ENCODE measurements at places on chromosomes 11 and 22.

- DNase-seq, result no peak
These were observed 26.0 kb downstream of the FDX1 start for GRCh38 chr11:110455718-110456117.

- DNase-seq, result no peak
These were observed 179.4 kb upstream of the SNX19 start for GRCh38 chr11:131095511-131096185.

DNA sequence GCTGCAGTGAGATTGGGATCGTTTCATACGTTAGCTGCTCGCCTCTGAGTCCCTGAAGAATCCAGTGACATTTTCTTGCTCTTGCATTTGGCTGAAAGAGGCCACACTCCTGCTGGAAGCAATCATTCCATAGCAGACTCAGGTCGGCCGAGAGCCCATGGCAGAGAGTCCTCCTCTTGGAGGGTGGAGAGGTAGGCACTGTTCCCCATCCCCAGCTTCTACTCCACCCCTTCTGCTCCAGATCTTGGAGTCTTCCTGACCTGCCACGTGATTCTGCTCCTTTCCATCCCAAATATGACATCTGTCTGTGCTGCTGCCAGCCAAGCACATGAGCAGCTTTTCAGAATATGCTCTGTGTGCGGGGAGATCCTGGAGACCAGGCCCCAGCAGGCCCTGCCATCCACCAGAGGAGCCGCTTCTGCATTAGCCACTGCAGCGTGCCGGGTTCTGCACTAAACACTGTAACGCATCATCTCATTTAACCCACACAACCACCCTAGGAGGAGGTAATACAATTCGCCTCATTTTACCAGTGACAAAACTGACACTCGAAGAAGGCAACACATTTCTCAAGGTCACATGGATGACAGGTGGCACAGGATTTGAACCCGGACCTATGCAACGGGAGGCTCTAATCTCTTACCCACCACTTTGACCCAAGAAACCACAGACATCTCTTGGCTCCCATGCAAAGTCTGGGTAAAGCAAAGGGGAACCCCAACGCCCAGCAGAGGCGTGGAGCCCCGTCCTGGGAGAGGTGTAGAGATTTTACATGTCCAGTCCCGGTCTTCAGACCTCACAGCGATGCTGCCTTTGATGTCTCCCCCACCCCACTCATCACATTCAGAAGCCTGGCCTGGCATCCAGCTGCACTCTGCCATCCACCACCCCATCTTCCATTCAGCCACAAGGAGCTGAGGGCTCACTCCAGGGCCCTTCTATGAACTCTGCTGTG lies 78.8 kb downstream of the FEZ1 start:
- no peak for DNase-seq

DNA sequence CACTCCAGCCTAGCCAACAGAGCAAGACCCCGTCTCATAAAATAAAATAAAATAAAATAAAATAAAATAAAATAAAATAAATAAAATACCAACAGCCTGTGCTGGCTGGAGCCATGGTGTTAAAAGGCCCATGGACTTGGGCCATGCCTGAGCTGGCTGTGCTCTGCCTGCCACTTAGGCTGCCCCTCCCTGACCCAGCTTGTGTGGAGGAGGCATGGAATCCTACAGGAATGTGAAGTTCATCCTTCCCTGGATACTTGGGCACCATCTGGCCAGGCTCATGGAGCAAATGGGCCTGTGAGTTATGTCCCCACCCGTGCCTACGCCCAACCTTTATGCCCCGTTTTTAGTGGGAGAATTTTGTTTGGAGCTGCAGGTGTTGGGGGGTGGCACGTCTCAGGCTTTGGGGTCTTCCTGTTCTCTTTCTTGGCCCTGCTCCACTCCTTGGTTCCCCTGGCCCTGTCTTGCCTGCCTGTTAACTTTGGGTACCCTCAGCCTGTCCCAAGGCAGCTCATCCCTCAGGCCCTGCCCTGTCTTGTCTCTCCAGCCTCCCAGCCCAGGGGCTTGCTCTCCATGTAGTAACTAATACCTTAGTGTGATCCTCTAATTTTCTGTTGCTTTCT lies 51.3 kb downstream of the BCR start:
- DNase-seq, result no peak

GRCh38 chr11:21492931-21493330 lies 700.0 kb upstream of the ANO5 start:
- DNase-seq, result no peak

DNA sequence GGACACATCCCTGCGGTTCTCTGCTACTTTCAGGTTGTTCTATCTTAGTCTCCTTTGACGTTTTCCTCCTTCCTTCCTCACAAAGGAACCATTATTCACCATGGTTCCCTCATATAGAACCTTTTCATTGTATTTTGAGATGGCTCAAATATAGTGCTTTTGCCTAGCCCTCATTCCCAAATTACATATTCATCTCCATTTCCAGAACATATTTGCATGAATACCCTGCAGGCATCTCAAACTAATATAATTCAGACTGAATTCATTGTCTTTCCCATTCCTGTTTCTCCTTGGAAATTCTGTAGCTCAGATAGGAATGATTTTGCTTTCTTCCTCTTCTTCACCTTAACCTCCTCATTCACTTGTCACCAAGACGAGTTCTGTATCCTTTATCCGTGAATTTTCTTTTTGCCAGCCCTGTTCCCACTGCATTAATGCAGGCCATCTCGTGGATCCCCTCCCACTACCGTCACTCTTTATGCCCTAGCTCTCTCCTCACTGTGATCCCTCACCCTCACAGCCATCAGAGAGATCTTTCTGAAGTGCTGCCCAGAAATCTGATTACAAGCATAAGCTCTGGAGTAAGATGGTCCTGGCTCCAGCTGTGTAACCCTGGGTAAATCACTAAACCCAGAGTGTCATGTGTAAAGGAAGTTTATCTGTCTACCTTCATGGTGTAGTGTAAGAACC lies 23.3 kb downstream of the PIWIL4 start:
- no peak for DNase-seq

- DNase-seq, result no peak
These were observed 36.4 kb upstream of the DKK3 start for GRCh38 chr11:12044799-12045198.

DNA sequence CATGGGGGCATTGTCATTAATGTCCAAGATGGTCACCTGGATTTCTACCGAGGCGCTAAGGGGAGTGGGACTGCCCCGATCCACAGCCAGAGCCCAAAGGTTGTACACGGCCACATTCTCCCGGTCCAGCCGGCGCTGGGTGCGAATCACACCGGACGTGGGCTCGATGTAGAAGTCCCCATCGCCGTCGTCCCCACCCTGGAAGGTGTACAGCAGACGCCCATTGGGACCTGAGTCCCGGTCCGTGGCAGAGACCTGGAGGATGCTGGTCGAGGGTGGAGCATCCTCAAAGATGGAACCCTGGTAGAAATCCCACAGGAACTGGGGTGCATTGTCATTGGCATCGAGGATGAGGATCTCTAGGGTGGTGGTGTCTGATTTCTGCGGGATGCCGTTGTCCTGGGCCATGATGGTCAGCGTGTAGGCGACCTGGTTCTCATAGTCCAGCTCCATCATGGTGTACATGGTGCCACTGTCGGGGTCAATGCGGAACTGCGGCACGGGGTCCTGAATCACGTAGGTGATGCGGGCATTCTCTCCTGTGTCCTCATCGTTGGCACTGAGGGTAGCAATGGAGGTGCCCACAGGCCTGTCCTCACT lies 3.1 kb downstream of the CELSR1 start:
- no peak for DNase-seq

GRCh38 chr11:76119032-76119431 lies 87.3 kb downstream of the WNT11 start:
- no peak for DNase-seq

- no peak for DNase-seq
These were observed 109.7 kb upstream of the NARS2 start for GRCh38 chr11:78684377-78684776.

GRCh38 chr11:85923455-85923854 lies 68.3 kb downstream of the CCDC83 start:
- no peak for DNase-seq

- DNase-seq, result no peak
These were observed 21.3 kb upstream of the NELL1 start for GRCh38 chr11:20647976-20648565.

- no peak for DNase-seq
These were observed 994 bp downstream of the DEPDC5 start for GRCh38 chr22:31754813-31755212.

GRCh38 chr22:29096736-29097669 lies 24.2 kb downstream of the KREMEN1 start:
- no peak for DNase-seq

DNA sequence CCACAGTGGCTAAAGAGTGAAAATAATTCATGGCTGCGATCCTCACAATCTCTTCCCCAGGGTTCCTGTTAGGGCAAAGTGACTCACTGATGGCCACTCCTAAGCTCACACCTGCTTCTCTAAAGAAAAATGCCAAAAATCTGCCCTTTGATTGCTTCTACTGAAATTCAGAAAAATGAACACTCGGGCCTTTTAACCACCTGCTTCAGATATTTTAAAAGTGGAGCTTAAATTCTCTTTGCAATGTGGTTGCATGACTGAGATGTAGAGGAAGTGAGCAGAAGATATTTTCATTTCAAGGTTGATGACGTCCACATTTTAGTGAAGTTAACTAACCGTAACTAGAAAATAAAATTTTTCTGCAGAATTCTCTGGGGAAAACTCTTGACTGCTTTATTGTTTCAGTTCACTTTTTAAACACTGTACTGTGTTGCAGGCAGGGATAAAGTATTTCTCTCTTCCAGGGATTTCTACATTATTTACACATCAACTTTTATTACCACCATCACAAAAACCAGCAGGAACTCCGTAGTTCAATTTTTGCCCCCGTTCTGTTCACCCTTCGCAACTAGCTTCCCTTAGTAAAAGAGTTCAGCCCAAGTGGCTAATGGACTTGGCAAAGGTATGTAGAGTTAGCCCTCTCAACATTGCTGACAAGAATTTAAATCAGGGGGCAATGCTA lies 8.5 kb downstream of the RAB30 start:
- DNase-seq, result no peak

GRCh38 chr11:96004862-96005261 lies 81.0 kb upstream of the MTMR2 start:
- DNase-seq, result no peak

DNA sequence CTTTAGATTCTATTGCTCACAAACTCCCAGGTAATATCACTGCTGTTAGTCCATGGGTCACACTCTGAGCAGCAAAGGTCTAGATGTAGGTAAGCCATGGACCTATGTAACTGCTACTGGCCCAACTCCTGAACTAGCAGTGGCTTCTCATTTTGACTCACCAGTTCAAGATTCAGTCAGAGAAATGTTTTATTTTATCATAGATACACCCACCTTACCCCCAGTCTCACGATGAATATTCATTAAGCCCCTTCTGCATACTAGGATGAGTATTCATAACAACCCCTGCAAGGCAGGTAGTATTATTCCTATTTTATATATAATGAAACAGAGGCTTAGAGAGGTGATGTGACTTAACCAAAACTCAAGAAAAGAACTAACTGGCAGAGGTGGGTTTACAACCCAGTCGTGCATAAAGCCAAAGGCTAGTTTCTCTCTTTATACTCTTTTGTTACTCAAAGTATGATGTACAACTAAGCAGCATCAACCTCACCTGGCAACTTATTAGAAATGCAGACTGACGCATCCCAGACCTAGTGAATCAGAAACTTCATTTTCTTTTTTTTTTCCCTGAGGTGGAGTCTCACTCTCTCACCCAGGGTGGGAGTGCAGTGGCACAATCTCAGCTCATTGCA lies 957.6 kb upstream of the CCDC90B start:
- DNase-seq, result no peak

GRCh38 chr11:112651386-112651785 lies 309.8 kb upstream of the NCAM1 start:
- no peak for DNase-seq

DNA sequence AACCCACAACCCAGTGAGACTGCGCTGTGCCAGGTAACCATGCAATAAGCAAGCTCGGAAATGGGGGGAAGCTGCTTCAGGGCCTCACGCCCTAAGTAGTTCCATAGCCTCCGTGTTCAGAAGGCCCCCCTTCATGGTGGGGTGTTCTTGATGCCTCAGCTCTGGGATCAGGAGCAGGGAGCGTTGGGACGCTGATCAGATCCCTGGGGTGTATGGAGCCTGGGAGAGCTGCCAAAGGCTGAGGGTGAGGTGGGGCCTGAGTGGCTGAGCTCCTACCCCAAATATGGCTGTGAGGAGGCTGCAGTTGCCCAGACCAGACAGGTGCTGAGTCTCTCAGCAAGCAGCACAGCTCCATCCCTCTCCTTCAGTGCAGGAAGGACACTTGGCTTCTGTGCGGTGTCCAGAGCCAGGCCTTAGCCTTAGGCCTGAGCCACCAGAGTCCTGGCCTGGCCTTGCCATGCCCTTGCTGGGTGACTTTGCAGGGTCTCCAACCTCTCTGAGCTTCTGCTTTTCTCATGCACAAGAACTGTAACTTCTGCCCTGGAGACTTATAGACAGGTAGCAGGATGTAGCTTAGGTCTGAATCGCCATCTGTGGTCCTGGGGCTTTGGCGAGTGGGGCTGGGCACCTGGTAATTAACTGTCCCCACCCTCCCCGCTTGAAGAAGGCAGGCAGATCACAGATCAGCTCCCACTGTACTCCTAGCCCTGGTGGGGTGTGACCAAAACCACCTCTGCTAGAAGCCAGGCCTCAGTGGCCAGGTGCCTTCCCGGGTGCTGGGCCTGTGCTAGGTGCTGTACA lies 5.3 kb downstream of the MMP11 start:
- DNase-seq, result no peak

GRCh38 chr11:35352077-35352888 lies 67.1 kb downstream of the SLC1A2 start:
- DNase-seq, result no peak

DNA sequence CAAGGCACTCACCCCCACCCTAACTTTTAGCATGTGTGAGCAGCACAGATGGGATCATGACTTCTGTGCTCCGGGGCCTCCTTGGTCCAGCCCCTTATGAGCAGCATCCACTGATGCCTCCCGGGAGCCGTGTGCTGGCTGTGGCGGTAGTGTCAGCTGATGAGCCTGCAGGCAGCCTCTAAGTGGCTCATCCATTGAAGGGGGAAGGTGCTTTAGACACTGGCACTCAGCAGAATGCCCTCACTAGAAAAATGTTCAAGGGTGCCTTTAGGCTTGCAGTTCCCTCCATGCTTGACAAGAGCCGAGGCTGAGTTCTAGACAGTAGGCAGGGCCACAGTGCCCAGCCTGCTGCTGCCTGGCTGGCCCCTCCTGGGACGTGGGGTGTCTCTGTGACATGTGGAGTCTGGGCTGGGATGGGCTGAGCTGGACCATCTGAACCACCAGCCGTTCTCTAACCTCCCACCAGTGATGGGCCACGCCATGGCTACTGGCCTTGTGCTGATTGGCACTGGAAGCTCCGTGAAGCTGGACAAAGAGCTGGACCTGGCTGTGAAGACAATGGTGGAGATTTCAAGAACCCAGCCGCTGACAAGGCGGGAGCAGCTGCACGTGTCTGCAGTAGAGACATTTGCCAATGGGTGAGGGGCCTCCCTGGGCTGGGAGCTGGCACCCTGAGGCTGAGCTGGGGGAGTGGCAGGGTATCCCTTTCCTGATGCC lies 5.8 kb downstream of the TTC38 start:
- no peak for DNase-seq
